ENCODE measurements at places on chromosomes 4 and X. TPM values are rescaled to one million over a fixed set of nuclear protein-coding genes. Genes with fewer than 3 reads are reported as not detected.

GRCh38 chr4:70589785-70590184, 2.3 kb upstream of the AMBN start:
- no peak for DNase-seq

- DNase-seq: no peak
Measured at GRCh38 chrX:118723376-118723775, 4.0 kb upstream of the IL13RA1 start.

MAGEA12 gene
- total RNA-seq: not detected

GRCh38 chrX:54029529-54030143, 14.6 kb downstream of the PHF8 start:
- DNase-seq: peak; percentile 68

SRPK3 gene
- total RNA-seq: not detected

DNA sequence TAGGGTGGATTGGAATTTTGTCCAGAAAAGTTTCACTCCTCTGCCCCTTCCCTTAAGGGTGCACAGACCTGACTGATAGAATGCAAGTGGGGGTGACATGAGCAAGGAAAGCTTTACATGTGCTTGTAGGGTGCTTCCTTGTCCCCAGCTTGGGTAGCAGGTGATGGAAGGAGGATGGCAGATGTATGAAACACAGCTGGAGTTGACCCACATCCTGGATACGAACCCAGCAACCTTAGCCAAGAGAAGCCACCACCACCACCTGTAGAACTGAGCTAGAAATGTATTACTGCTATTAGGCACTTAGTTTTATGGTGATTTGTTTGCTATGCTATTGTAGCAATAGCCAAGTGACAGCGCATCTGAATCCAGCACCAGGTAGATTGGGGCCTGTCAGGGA, 227.4 kb downstream of the HS3ST1 start:
- DNase-seq: no peak

Data from upper lobe of right lung (tissue), 1 donor.